ENCODE measurements at places on chromosomes 5 and 9. TPM values are rescaled to one million over a fixed set of nuclear protein-coding genes. Genes with fewer than 3 reads are reported as not detected.

The TCF7 gene
- 5.9 TPM for polyA plus RNA-seq

The PCDHGA6 gene
- polyA plus RNA-seq, result 2.4 TPM

The SPIN1 gene
- 98.1 TPM for polyA plus RNA-seq

The DOCK8 gene
- 1.3 TPM for polyA plus RNA-seq

The IDNK gene
- polyA plus RNA-seq, result 12.4 TPM

The AQP3 gene
- polyA plus RNA-seq, result 0.90 TPM

The SPATA31A3 gene
- polyA plus RNA-seq, result not detected
